Prostate gland (tissue), 2 donors: ENCODE measurements at places on chromosomes 7 and 10.

GRCh38 chr7:4550117-4550516 is 132.0 kb upstream of the FOXK1 start:
- DNase-seq: no peak

- DNase-seq: no peak
These were observed 42.7 kb downstream of the PRF1 start for GRCh38 chr10:70559861-70560260.

DNA sequence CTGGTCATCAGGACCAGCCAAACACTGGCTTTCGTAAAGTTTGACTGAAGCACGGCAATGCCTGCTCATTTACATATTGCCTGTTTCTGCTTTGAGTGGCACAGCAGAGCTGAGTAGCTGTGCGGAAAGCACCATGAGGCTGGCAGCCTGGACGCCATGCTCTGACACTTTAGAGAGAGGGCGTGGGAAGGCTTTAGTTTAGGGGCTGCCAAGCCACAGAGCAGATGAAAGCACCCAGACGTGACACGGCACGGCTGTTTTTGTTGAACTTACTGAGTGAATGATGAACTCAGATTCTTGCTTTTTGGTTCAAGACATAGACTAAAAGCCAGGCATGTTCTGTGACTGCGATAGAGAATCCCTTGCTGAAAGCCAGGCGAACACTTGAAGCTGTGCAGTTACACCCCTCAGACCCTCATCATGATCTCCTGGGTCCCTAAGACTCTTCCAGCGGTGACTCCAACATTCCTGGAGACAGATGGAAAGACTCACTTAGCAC is 182.1 kb downstream of the ZMYND11 start:
- no peak for DNase-seq

GRCh38 chr7:156661637-156662036 is 21.1 kb downstream of the RNF32 start:
- DNase-seq: no peak

DNA sequence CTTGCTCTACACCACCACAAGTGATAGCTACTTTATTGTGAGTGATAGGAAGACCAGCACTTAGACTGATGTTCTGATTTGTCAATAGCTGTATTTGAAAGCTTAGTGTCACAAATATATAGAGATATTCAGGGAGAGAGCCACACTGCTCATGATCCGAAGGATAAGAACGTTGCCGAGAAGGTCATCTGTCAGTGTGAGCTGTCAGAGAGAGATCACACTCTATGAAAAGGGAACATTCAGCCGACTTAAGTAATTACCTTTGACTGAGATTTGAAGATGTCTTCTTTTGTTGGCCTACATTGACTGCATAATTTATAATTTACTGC is 322.6 kb downstream of the TFEC start:
- DNase-seq: no peak

DNA sequence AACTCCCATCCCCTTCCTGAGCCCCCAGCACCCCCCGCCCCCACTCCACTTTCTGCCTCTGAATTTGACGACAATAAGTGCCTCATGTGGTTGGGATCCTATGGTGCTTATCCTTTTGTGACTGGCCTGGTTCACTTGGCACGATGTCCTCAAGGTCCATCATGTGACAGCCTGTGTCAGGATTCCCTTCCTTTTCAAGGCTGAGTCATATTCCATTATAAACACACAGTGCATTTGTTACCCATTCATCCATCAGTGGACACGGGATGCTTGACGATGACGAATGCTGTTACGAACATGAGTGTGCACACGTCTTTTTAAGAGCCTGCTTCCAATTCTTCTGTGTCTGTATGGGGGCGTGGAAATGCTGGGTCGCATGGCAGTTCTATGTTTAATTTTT is 26.7 kb downstream of the SHH start:
- no peak for DNase-seq

DNA sequence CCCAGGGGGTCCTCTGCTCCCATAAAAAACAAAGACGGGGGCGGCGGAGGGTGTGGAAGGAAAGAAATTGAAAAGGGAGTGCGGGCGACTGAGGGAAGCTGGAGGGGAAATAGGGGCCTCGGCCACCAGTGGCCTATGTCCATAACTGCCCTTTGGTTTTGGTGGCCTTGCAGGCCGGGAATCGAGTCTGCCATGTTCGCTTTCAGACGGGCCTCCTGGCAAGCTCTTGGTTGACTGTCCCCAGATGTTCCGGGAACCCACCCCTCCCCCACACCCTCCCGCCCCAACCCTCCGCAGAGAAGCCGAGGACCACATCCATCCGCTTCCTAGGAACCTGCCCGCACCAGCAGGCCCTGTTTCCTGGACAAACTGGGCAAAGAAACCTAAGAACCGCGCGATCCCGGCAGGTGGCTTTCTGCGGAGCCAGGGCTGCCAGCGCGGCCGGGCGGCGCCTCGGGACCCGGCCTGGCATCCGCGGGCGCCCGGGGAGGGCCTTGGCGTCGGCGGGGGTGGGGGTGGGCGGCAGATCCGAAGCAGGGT is 20.0 kb upstream of the GATA3 start:
- DNase-seq: no peak

DNA sequence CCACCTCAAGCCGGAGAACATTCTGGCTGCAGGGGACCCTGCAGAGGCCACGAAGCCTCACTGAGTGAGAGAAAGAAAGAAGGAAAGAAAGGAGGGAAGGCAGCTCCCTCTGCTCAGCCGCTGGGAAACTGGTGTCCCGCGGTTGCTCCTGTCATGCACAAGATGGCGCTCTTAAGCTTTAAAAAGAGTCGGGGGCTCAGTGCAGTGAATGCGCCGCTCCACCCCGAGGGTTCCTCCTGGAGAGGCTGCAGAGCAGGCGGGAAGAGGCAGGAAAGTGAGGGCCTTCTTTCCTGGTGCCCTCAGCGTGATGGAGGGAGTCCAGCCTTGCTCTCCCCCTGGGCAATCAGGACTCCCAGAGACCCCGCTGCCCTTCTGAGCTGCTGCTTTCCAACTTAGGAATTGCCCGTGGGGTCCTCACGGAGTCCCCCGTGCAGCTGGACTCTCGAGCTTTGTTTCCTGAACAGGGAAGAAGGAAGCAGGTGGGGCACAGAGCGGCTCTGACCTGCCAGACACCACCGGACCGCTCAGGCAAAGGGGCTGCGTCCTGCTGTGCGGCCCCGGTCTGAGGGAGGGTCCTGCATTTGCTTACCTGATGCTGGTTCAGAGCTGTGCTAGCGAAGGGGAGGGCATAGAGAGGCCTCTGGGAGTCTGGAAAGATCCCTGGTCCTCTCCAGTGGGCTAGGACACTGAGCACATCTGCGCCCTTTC is 141.9 kb upstream of the MKI67 start:
- DNase-seq: peak; percentile 19

DNA sequence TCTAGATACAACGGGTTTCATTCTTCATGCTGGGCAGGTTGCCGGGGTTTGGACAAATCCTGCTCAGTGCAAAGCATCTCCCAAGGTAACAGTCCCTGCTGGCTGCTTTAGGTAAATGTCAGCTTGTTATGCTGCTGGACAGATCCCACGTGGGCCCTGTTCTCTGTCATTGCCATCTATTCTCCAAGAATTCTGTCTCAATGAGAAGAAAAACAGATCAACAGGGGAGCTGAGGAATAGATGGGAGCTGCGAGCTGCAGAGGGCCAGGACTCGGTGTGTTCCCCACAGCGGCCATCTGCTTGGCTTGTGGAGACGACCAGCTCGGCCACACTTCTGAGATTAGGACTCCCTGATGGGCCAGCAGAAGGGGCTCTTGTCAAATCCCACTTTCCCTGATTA is 235.2 kb downstream of the DPP6 start:
- no peak for DNase-seq
